ENCODE measurements at places on chromosomes 3 and 15. TPM values are rescaled to one million over a fixed set of nuclear protein-coding genes. Genes with fewer than 3 reads are reported as not detected.

- no peak for DNase-seq
Observed at GRCh38 chr3:66557170-66557569, 56.3 kb upstream of the LRIG1 start.

DNA sequence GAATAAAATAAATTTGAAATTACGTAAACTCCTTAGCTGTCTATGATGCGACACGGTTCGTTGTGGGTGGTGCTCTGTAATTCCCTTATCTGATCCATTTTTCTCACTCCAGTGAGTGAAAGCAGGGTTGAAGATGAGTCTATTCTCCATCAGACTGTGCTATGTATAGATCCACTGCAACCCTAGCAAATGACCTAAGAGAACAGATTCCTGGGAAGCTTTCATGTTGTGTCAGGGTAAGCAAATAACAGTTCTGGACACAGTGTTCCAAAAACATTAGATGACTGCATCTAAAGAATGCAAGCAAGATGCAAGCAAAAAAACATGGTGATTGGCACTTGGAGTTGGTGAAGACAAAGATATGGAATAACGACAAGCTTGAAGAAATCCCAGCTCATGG is 239.3 kb downstream of the SLC9A9 start:
- peak; percentile 19 for DNase-seq

DNA sequence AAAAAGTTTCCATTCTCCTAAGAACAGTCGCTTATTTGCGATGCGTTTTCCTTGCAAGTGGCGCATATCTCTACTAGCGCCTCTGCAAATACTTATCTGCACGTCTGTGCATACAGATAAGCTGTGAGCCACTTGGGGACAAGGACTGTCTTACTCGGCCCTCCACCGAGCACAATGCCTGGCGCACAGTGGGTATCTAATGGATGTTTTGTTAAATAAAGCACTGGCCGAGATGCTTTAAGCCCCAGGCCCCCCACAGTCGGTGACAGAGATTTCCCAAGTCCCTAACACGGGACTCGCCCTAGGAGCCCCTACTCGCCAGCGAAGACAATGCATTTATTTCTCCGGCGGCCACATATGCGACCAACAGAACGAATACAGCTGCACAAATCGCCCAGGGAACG is 503 bp downstream of the HLTF start:
- DNase-seq, result peak; percentile 16

DNA sequence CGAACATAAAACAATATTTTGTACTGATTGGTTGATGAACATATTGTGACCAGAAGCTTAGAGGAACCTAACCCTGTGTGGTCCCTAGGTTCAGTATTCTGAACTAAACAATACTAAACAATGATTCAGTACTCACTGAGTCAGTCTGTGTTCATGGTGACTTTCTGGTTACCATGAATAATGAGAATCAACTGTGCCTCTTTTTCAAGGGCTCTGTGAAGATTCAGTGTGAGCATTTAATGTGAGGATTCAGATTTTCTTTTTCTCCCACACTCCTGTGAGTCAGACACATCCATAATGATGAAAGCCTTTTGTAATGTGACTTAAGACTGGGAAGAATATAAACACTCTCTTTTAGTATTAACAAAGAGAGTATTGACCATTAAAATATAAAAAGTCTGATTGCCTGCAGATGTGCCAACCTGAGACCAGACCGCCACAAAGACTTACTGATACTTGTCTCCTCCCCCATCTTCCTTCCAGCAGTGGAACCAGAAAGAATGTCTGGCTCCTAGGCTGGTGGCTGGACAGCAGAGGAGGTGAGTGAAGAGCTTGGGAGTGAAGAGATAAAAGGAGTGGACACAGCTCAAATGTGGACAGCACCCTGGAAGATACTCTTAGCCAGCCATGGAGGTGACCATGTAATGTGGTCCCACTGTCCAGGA is 17.6 kb upstream of the ACTL6A start:
- peak; percentile 97 for DNase-seq

GRCh38 chr15:63513271-63513670 is 8.9 kb downstream of the USP3 start:
- no peak for DNase-seq

Gene SCG5
- 3.6 TPM for total RNA-seq

Gene GPR149
- total RNA-seq, result not detected

Gene HYKK
- total RNA-seq, result 2.5 TPM

Gene PLCB2
- total RNA-seq, result 0.67 TPM

GRCh38 chr3:144039661-144040060 is 68.0 kb downstream of the DIPK2A start:
- DNase-seq, result peak; percentile 44

DNA sequence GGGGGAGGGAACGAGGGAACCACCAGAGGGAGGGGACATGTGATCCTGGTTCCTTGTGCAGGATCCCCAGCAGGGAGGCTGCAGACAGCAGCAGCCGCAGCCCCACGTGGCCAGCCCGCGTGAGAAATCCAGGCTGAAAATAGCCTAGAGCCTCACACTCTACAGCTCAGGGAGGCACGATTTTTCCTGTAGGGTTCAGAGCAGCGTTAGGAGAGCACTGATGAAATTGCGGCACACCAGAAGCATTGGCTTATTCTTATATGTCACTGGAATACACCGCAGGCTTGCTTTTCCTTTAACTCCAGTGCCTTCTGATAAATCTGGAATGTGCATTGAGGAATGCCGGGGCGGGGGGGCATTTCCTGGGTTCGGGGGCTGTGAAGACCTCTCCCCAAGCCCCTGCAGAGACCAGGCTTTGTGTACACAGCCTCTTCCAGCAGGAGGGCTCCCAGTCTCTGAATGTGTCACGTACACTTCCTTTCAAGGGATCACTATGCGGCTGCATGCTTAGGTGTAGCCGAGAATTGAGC is 193.0 kb downstream of the ATP10A start:
- DNase-seq, result no peak

DNA sequence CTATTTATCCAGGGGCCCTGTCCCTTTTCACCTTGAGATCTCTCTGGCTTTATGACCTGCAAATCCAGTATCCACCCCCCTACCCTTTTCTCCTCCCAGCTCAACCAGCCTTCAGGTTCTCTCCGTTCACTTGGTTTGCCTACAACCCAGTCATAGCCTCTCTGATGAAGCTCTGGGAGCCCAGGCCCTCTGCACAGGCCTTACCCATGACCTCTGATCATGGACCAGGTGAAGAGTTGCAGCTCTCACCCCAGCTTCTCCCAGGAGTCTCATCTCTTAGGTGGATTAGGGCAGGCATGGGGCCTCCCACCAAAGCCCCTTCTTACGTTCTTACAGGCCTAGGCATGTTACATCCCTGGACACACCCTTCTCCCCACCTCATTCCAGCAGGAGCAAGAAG is 59.8 kb downstream of the EXOG start:
- no peak for DNase-seq

Gene GOLGA6L7
- total RNA-seq, result not detected

DNA sequence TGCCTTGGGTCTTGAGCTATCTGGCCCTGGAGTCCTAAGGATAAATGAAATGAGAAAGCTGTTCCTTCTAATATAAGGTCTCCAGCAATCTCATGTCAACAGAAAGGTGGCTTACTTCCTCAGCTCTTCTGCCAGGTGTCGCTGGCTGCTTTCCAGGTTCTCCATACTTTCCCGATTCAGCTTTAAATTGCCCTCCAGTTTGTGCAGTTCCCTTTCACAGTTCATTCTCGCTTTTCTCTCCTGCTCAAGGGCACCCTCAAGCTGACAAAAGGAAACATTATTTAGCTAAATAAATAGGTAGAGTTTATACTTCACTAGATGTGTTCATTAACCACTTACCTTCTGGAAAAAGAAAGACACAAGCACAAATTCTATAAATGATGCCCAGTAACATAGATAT is 73.0 kb downstream of the MYH15 start:
- no peak for DNase-seq

Gene PLXND1
- 1.8 TPM for total RNA-seq

Gene ROPN1B
- not detected for total RNA-seq

DNA sequence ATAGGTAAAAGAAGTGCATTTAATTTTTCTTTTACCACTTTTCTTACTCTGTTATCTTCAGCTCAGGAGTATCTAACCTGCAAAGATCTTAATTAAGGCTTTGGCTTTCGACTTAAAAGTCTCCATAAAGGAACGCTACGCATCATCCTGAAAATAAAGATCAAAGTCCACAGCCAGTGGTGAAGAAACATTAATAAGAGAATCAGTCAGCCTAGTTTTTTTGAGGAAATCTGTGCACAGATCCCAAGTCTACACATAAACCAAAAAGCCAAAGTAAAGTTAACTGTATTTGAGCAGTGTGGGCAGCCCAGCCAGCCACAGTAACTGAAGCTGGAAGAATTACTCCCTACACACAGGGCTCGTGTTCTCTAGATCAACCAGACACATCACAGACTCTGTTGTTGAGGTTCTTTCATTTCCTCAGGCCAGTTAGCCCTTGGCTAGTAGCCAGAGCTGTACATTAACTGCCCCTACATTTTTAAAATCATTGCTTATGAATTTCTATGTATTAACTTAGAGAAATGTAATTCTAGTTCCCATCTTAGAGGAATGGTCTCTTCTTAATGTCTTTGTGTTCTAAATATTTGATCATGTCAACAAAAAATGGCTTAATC is 6.9 kb downstream of the LRRC2 start:
- DNase-seq, result no peak

DNA sequence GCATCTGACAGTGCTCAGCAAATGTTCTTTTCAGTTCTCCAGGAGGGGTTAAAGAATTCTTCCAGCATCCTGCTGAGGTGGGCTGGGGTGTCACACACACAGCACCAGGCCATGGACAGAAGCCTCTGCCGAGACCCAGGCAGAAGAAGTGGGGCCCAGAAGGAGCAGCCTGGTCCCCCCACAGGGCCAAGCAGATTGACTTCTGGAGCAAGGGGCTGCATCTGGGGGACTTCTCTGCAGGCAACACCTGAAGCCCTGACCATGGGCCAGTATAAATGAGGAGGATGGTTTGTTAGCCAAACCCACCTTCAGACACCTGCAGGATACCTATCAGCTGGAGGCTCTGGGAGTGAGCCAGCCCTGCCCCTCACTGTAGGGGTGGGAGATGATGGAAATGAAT is 16.2 kb upstream of the TMEM40 start:
- no peak for DNase-seq

GRCh38 chr3:12891391-12891984 is 50.1 kb upstream of the RPL32 start:
- DNase-seq, result no peak

Gene TMA7
- total RNA-seq, result 80.5 TPM

Gene KCNMB3
- 1.0 TPM for total RNA-seq

DNA sequence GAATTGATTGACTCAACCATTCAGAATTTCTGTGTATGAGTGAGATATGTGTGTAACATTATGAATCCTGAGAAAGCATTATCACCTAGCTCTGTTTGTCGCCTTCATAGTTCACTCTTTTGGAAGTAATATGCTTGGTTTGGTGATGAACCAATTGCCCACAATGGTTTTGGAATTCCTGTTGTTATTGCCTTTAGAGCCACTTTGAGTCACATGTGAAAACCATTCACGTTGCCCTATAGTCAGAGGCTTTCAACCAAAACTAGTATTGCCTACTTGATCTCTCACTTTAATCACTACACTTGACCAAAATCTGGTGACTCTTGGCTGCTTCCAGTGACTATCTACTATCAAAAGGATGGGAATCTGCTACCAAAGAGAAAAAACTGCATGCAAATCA is 78.2 kb upstream of the FLNB start:
- no peak for DNase-seq

DNA sequence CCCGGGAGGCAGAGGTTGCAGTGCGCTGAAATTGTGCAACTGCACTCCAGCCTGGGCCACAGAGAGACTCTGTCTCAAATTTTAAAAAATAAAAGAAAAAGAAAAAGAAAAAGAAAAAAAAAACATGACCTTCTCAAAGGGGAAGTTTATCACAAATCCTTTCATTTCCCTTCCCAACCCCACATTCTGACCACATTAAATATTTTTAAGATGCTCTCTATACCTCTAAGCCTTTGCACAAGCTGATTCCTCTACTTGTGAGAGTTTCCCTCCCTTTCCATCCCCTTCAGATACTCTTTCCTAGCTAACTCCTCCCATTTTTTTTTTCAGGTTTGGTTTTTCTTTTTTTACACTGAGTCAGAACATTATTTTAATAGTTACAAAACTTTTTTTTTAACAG is 4.0 kb downstream of the HIGD1A start:
- no peak for DNase-seq

DNA sequence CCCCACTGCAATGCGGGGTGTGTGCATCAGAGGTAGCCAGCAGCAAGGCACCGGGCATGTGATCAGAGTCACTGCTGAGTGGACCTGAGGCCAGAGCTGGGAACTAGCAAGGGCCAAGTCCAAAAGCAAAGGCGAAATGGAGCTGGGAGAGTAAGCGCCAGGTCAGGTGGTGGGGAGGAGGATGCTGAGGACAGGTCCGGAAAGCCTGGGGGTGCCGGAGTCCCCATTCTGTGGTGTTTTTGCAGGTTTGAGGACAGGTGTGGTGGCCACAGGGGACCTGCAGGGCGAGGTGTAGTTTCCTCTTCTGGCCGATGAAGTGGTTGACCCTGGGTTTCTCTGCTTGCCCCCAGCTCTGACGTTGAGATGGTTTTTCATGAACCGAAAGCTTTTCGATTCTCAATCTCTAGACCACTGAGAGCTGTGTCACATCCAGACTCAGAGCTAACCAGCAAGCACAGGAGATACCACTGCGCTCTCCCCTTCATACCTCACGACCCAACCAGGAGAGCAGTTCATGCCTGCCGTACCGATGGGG is 35.0 kb upstream of the HES1 start:
- DNase-seq, result no peak

Gene SLC12A1
- not detected for total RNA-seq

DNA sequence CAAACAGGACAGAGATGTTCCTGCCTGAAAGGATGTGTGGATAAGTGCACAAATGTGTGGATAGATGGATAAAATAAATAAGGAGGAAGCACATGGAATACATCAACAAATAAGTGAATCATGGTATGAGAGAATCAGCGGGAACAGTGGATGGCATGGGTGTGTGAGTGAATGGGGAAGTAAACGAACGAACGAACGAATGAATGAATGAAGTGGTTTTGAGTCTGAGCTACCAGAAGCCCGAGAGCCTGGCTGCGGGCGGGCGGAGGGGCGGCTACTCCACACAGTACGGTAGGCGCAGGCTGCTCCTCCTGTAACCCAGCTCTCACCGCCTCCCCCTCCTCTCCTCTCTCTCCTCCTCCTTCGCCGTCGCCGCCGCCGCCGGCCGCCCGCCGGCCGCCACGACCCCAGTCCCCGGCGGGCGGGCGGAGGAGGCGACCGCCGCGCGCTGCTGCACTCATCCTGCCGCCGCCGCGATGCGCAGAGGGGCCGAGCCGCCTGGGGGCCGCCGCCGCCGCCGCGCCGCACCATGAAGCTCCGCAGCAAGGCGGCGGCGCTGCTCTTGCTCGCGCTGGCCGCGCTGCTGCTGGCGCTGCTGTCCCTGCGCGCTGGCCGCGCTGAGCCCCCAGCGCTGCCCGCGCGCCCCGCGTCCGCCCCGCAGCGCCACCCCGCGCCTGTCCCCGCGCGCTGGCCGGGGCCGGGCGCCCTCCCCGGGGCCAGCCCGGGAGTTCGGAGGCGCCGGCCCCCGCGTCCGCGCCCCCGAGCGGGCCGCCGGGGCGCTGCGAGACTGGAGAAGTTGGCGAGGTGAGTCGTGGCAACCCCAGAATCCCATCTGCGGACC is at the start of gene GXYLT2:
GXYLT2 (plus strand) TSS at position 342 of the 841 bp plus-strand sequence; CDS start at position 530, 188 bp downstream.
- DNase-seq, result peak; percentile 64

Measured in mammary epithelial cell (primary cell).